Testis (tissue), 5 donors: ENCODE measurements at places on chromosomes 2 and 18.
A peak's percentile ranks its signal among the peaks of the same experiment; 100 is the strongest.

DNA sequence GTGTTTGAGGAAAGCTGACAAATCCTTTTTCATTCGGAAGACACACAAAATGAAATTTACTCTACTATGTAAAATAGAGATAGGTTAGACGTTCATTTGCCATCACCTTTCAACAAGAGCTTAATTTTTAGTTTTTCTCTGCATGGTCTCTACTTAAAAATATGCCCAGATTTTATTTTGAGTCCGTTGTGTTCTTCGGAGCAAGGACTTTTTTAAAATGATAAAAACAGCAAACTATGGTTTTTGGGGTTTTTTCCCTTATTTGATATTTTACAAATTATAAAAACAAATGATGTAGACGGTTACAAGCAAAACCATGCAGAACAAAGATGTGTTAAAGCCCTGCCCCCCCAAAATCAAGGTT is 53.3 kb upstream of the RBM44 start:
- no peak for DNase-seq

GRCh38 chr2:44954889-44955592 is 13.5 kb downstream of the SIX3 start:
- no peak for DNase-seq

GRCh38 chr2:17148407-17149145 is 369.7 kb downstream of the RAD51AP2 start:
- DNase-seq: peak; percentile 64

DNA sequence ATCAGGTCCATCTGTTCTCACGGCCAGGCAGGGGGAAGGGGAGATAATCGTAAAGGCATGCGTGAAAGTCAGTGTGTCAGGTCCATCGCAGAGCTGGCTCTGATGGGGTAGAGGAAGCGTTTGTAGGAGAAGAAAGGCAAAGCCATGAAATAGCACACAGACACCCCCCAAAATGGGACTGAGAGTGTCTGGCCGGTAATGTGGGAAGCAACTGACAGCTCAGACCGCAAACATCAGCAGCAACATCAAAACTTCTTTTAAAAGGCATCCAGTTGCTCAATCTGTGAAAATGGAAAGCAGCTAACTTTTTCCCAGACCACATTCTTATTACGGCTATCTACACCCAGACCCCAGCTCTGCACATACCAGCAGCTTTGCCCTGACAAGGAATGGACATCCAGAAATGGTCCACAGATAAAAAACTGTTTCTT is 232.6 kb downstream of the EN1 start:
- no peak for DNase-seq

DNA sequence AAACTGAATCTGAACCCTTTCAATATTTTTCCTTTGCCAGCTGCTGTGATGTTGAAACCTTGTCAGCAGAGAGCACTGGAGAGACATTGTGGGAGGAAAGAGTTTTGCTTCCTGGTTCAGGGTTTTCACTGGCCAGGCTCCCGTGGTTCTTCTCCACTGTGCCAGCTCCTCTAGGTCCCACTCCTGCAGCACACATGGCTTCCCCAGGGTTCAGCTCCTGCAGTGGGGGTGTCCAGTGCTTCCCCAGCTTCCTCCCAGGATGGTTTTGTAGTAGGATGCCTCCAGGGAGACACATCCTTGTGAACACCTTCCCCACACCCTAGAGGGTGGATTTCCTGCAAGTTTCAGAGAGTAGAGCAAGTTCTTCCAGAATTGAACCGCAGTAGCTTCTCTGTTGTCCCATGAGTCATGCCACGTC is 24.0 kb upstream of the SULT1C3 start:
- no peak for DNase-seq

DNA sequence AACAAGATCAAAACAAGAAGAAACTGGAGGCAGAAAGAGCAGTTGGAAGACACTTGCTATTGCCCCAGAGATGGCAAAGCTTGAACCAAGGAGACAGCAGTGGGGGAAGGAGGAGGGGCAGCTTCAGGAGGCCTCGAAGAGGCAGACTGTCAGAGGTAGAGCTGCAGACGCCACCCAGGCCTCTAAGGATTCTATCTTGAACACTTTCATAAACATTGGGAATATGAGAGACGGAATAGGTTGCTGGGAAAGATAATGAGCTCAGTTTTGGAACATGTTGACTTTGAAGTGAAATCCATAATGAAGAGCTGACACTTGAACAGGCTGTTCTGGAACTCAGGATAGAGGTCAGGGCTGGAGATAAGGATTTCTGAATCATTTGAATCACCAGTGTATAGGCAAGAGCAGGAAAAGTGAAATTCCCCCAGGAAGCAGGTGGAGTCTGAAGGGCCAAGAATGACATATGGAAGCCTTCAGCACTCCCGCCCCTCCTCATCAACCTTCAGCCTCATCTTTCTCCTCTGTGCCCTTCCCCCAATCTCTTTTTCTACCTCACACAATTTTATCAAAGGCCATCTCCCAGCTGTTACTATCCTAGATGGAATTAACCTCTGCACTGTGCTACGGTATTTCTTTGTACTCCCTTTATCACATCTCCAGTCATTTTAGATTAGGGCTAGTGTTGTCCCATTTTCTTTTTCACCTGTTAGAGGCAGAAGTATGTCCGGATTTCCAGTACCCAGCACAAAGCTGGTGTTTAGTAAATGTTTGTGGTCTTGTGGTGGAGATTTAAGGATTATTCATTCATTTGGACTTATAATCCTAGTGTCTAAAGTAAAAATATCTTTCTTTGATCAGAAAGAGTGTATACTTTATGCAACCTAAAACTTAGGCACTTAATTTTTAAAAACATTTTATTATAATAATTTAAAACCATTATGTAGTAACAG is 47.5 kb upstream of the RTN4 start:
- no peak for DNase-seq

DNA sequence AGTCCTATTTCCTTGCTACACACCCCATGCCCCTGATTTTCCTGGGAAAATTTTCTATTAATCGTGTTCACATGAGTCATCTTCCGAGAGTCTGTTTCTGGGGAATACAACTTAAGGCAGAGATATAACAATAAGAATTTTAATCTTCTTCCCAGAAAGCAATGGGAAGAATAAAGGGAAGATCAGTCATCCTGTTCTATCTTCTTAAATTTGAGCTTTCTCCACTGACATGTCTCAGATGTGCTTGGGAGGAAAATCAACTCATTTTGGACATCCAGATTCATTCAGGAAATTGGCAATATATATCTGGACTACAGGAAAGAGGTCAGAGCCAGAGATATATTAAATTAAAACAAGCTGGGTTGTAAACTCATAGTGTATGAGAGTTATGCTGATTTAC is 62.3 kb upstream of the SPAG16 start:
- no peak for DNase-seq

DNA sequence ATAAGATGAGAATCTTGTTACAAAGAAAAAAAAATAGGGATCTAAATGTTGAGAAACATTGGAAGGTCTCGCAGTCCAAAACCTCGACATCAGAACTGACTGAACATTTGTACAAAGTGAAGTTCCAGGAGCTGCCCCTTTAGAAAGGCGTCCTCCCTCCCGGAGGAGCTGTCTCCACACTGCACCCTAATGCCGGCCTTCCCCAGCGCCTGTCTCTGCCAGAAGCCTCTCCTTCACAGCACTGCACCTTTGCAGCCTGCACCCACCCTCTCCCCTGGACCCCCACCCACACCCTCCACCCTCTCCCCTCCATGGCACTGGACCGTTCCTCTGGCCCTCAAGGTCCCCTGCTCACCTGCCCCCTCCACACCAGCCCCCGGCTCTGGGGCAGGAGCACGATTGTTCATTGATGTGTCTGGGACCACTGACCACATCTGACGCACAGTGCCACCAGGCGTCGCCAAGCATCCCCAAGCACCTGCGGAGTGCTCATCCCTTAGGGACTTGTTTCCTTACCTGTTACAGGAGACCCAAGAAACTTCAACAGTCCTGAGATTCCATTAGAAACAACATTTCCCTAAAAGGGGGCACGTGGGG is 90.3 kb upstream of the SNTG2 start:
- DNase-seq: no peak

DNA sequence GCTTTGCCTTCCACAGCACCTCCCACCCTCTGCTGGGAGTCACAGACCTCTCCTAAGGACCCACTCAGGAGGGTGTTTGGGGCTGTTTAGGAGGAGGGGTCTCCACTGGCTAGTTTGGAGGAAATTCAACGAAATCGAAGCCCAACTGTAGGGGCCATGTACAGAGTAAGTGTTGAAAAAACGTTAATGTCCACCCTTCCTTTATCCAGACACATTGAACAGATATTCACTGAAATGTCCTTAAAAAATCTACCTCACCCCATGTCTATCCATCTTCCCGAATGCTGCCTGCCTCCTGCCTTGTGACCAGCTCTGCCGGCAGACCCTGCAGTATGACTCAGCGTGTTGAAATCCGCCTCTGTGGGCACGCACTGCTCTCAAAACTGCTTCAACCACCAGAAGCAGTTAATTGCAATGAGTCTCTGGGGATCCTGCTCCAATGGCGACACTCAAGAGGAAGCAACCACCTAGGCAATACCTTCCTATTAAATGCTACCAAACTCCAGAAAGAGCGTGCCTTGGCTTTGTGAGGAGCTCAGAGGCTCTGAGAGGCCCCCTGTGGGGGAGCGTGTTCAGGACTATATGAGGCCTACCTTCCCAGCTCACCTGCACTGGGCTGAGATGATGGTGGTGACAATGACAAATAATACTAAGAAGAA is 61.4 kb upstream of the RTN4 start:
- DNase-seq: peak; percentile 22
